Activated T-cell treated with anti-CD3 and anti-CD28 coated beads, Interleukin-2, amount 50 U/mL, for 1 hour (primary cell): ENCODE measurements at places on chromosomes 4 and X.

- DNase-seq = no peak
These were observed 4.2 kb upstream of the PDHA2 start for GRCh38 chr4:95835672-95836071.

GRCh38 chr4:629915-630641 lies 4.7 kb downstream of the PDE6B start:
- DNase-seq = no peak

DNA sequence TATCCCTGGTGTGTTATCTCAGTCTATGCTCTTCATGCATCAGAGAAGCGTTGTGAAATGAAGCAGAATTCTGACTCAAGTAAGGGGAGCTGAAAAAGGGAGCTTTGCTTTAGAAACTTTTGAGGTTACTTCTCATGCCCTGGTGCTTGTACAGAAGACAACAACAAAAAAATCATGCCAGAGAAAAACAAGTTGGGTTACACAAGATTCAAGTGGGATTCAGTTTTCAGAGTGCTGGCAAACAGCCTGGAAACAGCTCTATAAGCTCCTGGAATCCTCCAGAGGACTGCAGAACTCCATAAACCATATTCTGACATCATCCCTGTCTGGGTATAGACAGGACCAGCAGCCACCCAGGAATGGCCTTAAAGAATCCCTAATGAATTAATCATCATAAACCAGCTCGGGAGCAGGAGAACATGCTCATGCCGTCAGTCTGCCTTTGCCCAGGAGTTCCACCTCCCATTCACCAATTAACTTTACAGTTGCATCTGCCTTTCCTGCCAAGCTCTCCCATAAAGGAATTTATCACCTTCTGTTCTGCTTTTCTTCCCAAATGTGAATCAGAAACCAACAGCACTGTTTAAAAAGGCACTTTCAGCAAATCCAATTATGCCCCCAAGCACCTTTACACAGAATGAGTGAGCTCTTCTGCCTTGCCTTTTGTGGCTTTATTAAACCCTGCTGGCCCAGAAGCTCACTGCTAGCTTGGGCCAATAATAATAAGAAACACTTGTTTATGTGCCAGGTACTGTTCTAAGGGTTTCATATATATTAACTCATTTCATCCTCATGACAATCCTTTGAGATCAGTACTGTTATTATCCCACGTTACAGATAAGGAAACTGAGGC lies 54.5 kb upstream of the FBXW7 start:
- no peak for DNase-seq

DNA sequence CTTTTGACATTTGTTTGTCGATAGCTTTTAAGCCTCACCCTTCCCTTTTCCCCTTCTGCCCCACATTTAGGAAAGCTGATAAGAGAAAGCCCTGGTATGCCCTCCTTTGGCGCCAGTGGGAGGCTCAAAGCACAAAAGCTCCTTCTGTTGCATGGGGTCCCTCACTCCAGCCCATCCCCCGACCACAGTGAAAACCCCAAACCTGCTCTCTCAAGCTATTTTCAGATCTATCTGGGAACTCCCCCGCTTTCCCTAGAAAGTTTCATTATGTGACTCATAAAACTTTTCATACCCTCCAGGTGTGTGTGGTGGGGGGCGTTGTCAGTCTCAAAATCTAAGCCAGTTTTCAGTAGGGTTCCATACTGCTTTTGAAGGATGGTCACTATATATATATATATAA lies 259.0 kb upstream of the PCDH7 start:
- DNase-seq = no peak

DNA sequence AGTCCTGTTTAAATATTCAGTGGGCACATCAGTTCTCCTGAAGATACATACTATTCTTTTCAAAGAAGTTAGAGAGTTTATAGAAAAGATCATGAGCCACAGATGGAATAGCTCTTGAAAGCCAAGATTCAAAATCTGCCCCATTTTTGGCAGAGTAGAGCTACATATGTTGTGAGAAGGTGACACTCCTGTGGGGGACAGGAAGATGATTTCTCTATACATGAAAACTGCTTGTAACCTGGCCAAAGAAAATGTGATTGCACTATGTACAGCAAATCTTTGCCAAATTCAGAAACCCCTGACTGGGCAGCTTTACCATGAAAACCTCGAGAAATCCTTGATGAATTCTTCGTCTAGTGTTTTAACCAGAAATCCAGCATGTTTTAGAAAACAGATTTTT lies 44.9 kb downstream of the GPM6A start:
- no peak for DNase-seq

GRCh38 chr4:76168688-76169087 lies 20.5 kb upstream of the NUP54 start:
- DNase-seq = no peak

GRCh38 chr4:8688041-8688907 lies 95.7 kb downstream of the CPZ start:
- no peak for DNase-seq
